ENCODE measurements at places on chromosomes 11 and 22.
A peak's percentile ranks its signal among the peaks of the same experiment; 100 is the strongest.

- no peak for DNase-seq
Measured at GRCh38 chr11:47668665-47669064, 26.3 kb upstream of the MTCH2 start.

DNA sequence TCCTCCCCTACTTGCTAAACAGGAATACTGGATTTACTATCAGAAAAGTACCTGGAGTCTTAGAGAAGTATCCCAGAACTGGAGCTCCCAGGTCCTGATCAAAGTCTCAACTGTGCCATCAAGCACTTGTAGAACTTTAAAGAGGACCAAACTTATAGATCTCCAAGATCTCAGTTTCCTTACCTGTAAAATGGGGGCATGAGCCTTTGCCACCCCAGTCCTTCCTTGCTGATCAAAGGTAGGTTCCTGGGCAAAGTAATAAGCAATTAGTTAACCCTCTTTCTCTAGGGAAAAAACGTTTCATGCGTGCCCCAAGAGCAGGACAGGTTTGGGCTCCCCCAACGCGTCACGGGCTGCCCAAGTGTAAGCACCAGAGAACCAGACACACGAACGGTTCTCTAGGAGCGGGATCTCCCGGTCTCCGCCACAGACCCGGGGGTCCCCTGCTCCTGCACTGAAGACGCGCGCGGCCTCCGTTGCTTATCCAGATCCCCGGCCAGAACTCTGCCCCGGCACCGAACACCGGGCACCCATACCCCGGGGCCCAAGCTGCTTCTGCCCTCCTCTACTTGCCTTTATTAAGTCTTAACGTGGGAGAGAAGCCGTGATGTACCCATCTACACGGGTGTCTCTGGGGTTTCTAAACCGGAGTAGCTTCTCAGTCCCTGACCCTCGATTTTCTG, 505 bp downstream of the ZNF214 start:
- DNase-seq, result no peak

GRCh38 chr11:46308631-46309419, 31.4 kb downstream of the CREB3L1 start:
- DNase-seq, result peak; percentile 74

DNA sequence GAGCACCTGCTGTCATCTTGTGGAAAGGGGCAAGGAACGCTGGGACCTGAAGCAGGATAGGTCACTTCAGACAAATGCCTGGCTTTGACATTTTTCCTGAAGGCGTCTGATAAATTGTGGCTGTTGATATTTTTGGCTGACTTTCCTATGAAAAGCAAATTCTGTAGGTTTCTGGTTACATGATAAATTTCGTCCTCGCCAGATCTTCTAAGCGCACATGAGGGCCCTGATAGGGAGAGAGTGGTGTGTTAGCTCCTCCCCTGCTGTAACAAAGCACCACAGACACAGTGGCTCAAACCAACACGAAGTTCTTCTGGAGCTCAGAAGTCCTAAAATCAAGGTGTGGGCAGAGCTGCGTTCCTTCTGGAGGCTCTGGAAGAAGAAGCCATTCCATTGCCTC, 19.6 kb downstream of the APOL4 start:
- no peak for DNase-seq

DNA sequence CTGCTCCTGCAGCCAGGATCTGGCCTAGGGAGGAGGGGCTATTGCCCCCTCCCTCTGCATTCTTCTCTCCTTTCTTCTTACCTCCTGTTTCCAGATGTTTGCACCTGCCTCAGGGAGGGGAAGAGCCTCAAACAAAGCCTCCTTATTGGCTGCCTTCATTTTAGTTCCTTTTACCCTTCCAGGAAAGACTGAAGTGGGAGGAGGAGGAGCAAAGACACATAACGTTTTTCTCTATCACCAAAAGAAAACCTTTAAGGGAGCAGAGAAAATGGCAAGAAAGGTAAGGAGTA, 13.3 kb upstream of the CHRM1 start:
- no peak for DNase-seq

GRCh38 chr11:104164028-104164520, at the start of gene PDGFD:
Gene PDGFD, minus strand, starts transcription at chr11:104164147.
- DNase-seq, result peak; percentile 2

DNA sequence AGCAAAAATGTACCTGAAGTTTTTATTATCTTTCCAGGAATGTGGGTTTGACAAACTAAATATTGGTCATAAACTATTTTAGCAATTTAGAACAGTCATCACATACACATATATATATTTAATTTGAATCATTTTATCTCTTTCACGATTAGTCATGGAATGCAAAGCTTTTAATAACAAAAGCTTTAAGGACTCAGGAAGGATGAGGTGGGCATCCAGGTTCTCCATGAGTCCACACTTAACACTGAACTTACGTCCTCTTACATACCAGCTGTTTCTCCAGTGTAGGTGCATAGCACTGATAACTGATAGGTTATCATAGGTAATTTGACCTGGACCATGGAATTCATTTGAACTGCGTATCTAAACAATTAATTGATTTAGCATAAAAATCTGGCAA, 28.1 kb upstream of the GNAZ start:
- no peak for DNase-seq

- no peak for DNase-seq
Measured at GRCh38 chr11:38562562-38562961, 1964.5 kb upstream of the RAG2 start.

DNA sequence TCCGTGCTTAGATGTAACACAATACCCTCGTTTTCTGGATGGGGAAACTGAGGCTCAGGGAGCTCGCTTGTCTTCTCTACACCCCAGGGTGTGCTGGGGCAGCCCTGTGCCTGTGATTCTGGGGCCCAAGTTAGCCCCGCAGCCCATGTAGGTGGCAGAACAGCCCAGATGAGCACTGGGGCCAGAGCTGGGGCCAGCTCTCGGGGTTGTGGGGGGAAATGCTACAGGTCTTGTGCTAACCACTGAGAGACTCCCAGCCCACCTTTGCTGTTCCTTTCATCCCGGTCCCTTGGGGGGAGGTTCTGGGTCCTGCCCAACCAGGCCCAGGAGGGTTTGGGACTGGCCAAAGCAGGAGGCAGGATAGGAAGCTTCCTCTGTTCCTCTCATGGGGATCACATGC, 13.5 kb downstream of the MYEOV start:
- no peak for DNase-seq

DNA sequence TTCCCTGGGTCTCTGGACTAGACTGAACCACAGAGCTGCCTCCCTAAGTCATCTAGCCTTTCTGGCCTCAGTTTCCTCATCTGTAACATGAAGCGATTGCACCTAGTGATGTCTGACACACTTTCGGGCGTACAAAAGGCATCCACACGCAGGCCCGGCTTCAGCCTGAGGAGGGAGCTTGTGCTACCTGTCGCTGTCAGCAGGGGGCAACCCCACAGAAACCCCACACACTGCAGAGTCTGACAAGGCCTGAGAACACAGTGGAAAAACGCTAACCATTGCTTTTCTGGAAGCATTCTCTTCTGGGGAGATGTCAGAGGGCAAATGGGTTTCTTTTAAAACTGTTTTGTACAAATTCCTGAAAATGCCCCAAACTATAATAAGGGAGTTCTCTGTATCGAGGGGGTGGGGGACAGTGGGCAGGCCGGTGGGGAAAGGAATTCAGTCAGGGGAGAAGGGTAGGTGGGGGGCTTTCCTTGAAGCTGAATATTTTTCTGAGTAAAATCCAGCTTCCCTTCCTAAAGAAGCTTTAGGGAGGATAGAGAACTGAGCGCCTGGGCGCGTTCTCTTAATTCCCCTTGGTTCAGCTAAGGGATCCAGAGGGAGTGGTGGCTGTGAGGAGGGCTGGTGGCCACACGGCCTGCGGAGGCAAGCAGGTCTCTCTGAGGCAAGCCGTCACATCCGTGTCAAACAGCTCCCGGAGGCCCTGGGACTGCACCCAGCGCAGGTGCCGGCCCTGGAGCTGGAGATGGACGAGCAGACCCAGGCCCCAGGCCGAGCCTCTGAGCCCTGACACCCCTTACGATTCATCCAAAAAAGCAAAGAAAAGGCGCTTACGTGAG, 533 bp downstream of the ELF5 start:
- DNase-seq, result no peak

- no peak for DNase-seq
Measured at GRCh38 chr11:16226245-16226644, 130.1 kb downstream of the SOX6 start.

- no peak for DNase-seq
Measured at GRCh38 chr22:43118953-43119458, 8.5 kb downstream of the BIK start.

- DNase-seq, result no peak
Measured at GRCh38 chr22:37848587-37849088, 581 bp upstream of the EIF3L start.

- DNase-seq, result no peak
Measured at GRCh38 chr22:39448205-39449054, 8.4 kb upstream of the MGAT3 start.

- DNase-seq, result no peak
Measured at GRCh38 chr22:48307931-48308330, 1519.7 kb downstream of the BRD1 start.

DNA sequence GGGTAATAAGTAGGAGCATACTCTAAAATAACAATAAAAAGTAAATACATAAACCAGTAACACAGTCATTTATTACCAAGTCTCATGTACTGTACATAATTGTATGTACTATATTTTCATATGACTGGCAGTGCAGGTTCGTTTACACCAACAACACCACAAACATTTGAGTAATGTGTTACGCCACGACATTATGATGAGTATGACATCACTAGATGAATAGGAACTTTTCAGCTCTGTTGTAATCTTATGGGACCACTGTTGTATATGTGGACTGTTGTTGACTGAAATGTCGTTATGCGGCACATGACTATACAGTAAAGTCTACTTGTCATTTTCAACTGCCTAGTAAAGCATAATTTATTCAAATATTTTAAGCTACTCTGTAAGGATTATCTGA, 18.6 kb downstream of the KIF18A start:
- DNase-seq, result no peak

GRCh38 chr11:95698676-95699557, 90.7 kb downstream of the FAM76B start:
- no peak for DNase-seq

GRCh38 chr22:47612311-47612910, 850.0 kb downstream of the TBC1D22A start:
- DNase-seq, result no peak

DNA sequence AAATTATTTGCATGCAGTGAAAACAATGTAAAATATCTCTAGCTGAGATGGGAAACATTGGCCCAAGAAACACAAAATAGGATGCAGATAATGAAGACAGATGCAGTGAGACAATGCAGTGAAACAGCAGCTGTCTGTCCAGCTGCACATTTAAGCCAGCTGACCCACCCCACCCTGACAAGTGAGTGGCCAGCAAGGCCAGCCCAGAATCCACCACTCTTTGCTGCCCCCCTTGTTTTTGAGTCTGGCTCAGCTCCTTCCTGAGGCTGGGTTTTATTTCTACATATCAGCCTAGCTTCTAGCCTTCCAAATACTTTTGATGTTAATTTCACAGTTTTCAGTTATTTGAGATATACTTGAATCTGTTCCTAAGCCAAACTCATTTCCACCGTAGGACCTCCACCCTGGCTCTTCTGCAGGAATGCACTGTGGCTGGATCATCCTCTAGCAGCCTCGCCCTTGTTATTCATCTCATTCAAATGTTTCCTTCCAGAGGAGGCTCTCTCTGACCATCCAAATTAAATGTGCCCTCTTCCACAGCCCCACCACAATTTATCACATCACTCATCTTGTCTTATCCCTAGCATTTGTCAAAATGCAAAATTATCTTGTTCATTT, 154.1 kb upstream of the POU2AF2 start:
- DNase-seq, result no peak

DNA sequence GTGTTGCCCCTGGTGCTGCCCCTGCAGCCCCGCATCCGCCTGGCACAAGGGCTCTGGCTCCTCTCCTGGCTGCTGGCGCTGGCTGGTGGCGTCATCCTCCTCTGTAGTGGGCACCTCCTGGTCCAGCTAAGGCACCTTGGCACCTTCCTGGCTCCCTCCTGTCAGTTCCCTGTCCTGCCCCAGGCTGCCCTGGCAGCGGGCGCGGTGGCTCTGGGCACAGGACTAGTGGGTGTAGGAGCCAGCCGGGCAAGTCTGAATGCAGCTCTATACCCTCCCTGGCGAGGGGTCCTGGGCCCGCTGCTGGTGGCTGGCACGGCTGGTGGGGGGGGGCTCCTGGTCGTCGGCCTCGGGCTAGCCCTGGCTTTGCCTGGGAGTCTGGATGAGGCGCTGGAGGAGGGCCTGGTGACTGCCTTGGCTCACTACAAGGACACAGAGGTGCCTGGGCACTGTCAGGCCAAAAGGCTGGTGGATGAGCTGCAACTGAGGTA, 278 bp downstream of the ROM1 start:
- DNase-seq, result no peak

DNA sequence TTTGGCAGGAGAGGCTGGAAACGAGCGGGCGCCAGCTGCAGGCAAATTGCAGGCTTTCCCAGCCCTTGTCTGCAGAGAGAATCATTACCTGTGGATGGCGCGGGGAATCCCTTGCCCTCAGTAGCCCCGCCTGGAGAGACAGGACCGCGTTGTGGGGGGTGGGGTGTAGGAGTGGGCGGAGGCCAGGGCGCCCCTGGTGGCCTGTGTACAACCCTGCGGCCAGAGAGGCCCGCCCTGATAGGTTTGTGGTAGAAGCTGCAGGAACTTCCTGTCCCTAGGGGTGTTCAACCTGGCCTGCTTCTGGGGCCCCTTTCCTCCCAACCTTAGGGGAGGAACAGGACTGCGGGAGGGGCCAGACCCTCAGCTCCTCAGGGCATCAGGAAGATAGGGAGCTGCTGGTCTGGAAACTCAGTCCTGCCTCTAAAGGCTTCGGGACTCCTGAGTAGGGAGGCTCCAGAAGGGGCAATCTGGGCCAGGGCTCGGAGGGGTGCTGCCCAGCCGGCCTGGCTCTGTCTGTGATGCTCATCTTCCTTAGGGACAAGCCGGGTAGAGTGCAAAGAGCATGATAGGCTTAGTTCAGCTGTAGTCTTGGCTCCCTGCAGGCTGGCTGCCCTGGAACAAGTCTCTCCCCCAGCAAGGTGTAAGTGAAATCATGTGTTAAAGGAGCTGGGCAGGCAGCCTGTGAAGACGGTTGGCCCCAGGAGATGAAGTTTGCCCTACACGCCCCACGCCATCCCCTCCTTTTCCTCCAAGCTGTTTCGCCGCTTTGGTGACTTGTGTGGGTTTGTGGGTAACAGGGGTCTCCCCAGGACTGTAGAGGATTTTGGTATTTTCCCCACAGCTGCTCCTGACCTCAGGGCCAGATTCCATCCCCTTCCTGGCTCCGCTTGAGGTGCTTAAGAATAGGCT, 24.1 kb upstream of the SUSD2 start:
- peak; percentile 81 for DNase-seq

- no peak for DNase-seq
Measured at GRCh38 chr22:42010778-42011177, 12.2 kb downstream of the WBP2NL start.

- no peak for DNase-seq
Measured at GRCh38 chr11:132052904-132053303, 682.5 kb downstream of the NTM start.

- no peak for DNase-seq
Measured at GRCh38 chr11:102874852-102875251, at the start of gene MMP12. Gene MMP12, minus strand, starts transcription at chr11:102874982. Its CDS starts 45 bp downstream, at chr11:102874937.
